ENCODE measurements at places on chromosomes 4 and X. TPM values are rescaled to one million over a fixed set of nuclear protein-coding genes. Genes with fewer than 3 reads are reported as not detected.

Gene FAM133A
- total RNA-seq, result not detected

Gene CYP4V2
- total RNA-seq, result 17.2 TPM

Gene CT45A2
- not detected for total RNA-seq

Gene TEX13C
- total RNA-seq, result not detected

Gene VCX3A
- total RNA-seq, result not detected

Gene HAND2
- not detected for total RNA-seq
